Stimulated activated CD4-positive, alpha-beta T cell treated with anti-CD3 and anti-CD28 coated beads, Interleukin-4, amount 100 ng/mL, for 4 hours (primary cell): ENCODE measurements at places on chromosomes 4 and X.

DNA sequence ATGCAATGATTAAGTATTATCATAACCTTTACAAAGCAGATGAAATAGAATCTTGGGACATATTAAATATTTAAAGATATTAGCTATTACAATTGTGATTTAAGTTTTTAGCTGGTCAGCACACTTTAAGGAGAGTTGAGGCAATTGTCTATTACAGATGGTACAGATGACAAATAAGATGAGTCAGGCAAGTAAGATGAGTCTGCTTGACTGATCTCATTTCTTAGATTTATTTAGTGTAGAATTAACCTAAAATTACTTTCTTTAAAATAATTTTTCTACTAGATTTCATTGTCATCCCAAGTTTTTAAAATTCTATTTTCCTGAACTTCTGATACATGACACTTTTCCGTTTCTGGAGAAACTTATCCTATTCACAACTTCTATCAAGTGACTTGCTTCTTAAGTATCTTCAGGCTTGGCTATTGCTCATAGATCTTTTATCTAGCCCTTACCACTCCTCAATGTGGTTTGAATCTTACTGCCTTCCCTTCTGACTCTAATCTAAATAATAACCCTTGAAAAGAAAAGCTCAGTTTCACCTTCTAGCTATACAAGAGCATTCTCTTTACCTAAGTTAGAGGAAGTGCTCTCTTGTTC is 32.9 kb downstream of the CXCL1 start:
- DNase-seq = no peak

DNA sequence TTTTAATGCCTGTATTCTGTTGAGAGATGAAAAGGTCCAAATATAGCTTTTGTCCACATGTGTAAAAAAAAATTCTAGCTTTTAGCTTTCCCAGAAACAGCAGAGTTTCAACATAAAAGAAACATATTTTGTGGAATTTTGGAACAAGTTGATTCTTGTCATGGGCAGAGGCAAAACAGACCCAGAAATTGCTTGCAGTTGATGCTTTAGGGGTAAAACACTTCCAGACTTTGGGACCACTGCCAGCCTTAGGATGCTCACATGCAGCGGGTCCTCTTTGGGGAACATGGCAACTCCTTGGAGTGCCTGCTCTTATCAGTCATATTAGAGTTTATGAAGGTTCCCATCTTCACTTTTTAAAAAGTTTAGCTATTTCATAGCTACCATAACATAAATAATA is 30.4 kb downstream of the DCLK2 start:
- DNase-seq = no peak

DNA sequence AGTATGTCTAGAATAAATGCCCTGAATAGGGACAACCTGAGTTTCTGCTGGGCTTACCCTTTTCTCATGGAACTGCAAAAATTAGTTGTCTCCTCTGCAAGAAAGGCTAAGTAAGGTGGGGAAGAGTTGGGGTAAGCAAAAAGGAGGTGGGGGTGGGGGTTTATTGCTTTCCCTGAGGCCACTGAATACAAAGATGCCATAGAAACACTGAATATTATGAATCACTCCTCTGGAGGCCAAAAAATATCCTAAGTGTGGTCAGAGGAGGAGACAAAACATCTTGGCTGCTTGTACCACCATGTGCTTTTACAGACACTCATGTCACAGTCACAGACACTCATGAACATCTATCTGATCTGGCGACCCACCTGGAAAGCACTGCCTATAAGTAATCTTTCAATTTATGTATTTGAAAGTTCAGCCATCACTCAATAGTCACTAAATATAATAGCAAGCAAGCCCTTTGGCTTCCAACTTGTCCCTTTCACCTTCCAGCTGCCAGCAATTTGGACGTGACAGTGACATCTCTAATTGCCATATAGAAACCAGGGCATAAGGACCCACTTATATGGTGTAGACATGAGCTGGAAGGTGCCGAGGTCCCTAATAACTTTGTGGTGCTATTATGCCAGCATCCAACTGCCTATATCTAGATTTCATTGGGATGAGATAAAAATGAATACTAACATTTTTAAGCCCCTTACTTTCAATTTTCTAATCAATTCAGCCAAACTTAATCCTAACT is 122.7 kb upstream of the CBR4 start:
- no peak for DNase-seq

DNA sequence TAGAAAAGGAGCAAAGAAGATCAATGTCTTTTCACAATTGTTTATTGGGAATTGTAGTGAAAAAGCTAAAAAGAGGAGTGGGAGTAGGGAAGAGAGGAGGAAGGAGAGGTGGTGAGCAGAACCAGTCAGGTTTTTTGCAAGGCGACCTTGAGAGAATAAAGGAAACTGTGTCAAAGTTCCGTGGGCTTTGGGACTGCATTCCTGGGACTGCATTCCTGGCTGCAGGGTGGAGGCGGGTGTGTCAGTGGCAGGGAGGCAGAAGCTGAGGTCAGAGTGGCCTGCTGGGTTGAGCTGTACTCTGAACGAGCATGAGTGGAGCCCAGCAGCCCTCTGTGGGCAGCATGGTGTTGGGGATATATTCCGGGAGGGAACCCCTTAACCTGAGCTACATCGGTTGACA is 66.8 kb upstream of the UCP1 start:
- no peak for DNase-seq

DNA sequence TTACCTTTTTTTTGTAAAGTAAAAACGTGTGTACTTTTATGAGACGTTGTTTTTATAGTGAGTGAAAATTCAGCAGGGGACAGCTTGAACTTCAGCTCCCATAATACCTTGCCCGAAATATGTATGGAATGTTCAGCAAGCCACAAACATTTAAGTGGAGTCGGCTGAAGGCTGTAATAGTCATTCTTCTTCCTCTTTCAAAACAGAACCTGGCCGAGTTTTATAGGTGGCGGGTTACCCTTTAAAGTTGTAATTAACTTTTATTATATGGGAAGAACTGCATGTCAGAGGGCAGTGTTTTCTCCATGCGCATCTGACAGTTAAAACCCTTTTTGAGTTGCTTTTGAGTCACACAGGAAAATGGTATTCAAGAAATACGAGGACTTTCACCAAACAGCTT is 50.7 kb downstream of the CLDN34 start:
- no peak for DNase-seq

- no peak for DNase-seq
These were observed 677.1 kb downstream of the ADGRL3 start for GRCh38 chr4:61877266-61877665.

GRCh38 chrX:118904218-118904617 is 70.2 kb upstream of the LONRF3 start:
- no peak for DNase-seq

GRCh38 chrX:102515975-102516941 is at the start of gene TMSB15A:
Gene TMSB15A (minus strand): TSS chrX:102516739.
- DNase-seq = peak; percentile 49

DNA sequence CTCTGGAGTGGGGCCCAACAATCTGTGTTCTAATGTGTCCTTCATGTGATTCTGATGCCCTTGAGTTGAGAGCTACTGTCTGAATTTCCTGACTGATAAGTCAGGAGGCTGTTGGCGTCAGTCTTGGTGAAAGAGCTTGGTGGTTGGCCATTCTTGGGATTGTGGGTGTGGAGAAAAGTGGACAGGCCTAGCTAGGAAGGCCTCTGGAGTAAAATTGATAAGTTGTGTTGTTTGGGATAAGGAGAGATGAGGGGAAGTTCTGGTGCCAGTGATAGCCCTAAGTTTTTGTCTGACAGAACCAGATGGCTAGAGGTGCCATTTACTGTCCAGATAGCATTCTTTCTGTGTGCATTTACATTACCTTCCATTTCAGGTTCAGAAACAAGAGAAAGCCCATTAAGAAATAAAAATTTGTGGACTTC is 11.7 kb downstream of the NSD2 start:
- DNase-seq = no peak

- no peak for DNase-seq
These were observed 57.5 kb upstream of the WDR1 start for GRCh38 chr4:10173754-10174749.

GRCh38 chrX:129574214-129574613 is 34.2 kb downstream of the OCRL start:
- DNase-seq = no peak

- DNase-seq = no peak
These were observed 730.8 kb upstream of the NDST4 start for GRCh38 chr4:115844180-115844579.

DNA sequence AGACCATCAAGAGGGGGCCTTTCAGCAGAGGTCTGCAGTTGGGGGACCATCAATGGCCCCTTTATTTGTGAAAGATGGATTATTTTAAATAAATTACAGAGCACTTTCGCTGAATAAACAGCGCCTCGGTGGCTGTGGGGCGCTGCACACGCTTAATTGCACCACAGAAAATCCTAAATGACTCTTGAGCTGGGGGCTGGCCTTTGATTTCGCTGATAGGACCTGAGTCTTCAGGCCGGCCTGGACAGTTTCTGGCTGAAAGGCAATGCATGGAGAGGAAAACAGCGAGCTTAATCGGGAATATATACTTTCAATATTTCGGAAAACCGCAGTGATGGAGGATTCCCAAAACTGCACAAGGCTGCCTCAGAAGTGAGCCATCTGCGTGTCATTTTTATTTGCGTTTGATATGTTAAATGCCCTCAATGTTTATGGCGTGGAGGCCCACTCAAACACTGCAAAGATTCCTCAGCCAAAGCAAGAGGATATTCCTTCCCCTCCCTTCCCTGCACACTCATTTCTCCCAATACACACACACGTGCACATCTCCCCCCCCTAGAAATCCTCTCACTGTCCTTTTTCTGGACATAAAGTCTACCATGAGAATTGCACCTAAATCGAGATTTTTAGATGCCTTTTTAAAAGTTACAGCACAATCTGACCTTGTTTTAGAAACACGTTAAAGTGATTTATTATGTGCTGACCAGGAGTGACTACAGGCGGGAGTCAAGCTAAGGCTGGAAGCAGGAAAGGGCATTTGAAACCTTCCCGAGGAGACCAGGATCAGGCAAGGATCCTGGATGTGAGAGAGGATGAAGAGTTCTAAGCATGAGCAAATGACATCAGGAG is 340.7 kb downstream of the RAB28 start:
- no peak for DNase-seq

GRCh38 chr4:159191989-159192388 is 89.1 kb downstream of the RAPGEF2 start:
- no peak for DNase-seq

- DNase-seq = no peak
These were observed 379.7 kb downstream of the TLL1 start for GRCh38 chr4:166252487-166253402.

GRCh38 chr4:97496298-97496873 is 646.9 kb downstream of the STPG2 start:
- no peak for DNase-seq

DNA sequence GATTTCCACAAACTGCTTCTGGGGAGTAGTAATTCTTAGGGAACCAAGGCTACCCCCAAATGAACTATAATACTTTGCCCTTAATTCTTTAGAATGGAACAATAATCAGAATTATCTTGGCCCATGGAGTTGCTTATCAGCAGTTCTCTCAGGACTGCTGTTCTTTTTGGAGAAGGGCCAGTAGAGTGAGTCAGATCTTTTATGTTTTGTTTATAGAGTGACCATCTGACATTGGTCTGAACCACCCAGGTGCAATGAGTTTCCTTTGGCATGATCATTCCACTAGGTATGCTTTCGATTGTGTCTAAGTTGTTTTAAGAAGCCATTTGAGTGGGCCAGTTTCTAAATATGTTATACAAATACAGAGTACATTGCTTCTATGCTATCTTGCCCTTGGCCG is 31.8 kb downstream of the PRRG1 start:
- no peak for DNase-seq

DNA sequence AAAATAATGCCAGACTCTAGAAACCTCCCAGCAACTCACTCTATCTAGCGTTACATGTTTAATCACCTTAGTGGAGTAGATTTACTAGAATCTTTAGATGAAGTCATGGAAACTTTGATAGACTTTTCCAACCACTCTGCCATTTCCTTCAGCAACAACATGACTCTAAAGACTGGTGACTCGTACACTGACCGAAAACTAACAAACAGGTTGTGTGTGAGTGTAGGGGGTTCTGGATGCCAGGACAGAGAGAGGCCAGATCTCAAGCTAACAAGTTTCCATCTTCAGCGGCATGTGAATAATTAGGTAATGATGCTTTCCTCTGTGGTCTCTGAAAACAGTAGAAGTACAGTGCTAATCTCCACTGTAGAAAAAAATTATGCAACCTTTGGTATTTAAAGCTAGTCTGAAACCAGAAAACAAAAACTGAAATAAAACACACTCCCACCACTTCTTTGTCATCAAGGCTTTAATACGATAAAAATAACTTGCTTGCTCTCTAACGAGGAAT is 286.4 kb downstream of the PRDM5 start:
- DNase-seq = no peak
